ENCODE measurements at places on chromosomes 13 and 19. TPM values are rescaled to one million over a fixed set of nuclear protein-coding genes. Genes with fewer than 3 reads are reported as not detected.

DNA sequence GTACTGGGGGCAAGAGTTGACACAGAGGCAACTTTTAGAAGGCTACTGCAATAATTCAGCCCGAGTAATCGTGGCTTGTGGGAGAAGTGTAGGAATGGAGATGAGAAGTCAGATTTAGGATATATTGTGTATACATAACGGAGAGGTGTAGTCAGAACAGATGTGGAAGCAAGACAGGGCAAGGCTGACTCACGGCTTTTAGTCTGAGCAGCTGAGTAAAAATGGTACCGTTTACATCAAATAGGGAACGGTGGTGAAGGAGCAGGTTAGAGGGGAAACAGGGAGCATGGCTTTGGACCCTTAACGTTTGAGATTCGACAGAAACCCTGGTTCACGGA, 796 bp upstream of the LSM14A start:
- DNase-seq = no peak
- peaks cover 18% of the 10 kb centered on the region for H3K4me1 ChIP-seq
- peaks cover 26% of the 10 kb centered on the region for H3K36me3 ChIP-seq

GRCh38 chr13:54226876-54227275, 1198.3 kb downstream of the OLFM4 start:
- no peaks in the 10 kb centered on the region for H3K36me3 ChIP-seq
- DNase-seq = no peak
- no peaks in the 10 kb centered on the region for H3K27me3 ChIP-seq
- H3K4me1 ChIP-seq = no peaks in the 10 kb centered on the region
- H3K4me3 ChIP-seq = no peak overlapping the region

DNA sequence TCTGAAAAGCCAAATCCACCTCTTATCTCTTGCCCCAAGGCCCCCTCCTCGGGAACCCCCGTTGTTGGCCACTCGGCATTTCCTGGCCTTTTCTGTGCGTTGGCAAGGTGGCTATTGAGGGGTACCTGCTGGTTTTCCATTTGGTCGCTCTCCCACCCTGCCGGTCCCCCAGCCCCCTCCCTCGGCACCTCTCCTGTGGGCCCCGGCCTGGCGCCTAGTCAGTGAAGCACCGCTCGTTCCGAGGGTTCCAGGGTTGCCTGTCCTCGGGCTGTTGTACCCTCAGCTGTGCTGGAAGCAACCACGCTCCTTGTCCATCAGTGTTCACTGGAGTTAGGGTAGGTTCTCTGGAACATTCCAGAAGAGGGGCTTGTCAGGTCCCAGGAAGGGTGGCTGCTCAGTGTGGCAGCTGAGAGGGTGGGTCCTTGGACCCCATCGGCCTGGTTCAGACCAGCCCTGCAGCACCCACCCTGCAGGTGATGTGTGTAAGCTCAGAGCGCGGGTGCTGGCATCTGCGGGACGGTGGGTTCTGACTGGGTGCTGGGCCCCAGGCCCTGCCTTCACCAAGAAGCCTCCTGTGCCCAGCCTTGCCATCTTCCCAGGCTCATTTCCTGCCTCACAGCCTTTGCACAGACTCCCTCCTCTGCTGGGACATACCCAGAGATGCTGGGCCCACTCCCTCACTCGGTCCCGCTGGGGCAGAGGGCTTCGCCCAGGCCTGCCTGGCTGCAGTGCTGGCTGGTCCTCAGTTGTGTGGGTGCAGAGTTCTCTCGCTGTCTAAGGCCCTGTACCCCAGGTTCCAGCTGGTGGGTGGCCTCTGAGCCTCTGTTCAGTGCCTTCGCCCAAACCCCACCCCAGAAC, 21.3 kb downstream of the NKPD1 start:
- H3K27ac ChIP-seq = no peak overlapping the region
- no peaks in the 10 kb centered on the region for H3K4me1 ChIP-seq
- no peaks in the 10 kb centered on the region for H3K36me3 ChIP-seq
- no peak for DNase-seq
- no peaks in the 10 kb centered on the region for H3K27me3 ChIP-seq

DNA sequence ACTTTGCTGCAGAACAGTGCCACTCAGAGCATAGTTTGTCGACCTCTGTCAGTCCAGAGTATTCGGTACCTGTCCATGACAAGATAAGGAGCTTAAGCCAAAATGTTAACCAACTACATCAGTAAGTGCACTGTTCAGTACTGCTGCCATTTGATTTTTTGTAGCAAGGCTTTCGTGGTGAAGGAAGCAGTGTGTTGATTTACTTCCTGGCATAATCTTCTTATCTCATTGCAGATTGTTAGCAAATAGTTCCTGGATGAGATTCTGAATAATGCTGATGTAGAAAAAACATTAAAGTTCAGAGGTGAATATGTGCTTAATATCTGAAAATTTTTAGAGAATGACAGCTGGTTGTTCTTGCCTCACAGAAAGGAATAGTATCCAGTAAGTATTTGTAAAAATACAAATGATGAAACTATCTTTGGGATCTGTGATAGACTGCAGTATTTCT, 85.7 kb downstream of the LRRC63 start:
- H3K4me3 ChIP-seq = no peak overlapping the region
- no peaks in the 10 kb centered on the region for H3K27me3 ChIP-seq
- H3K27ac ChIP-seq = no peak overlapping the region

DNA sequence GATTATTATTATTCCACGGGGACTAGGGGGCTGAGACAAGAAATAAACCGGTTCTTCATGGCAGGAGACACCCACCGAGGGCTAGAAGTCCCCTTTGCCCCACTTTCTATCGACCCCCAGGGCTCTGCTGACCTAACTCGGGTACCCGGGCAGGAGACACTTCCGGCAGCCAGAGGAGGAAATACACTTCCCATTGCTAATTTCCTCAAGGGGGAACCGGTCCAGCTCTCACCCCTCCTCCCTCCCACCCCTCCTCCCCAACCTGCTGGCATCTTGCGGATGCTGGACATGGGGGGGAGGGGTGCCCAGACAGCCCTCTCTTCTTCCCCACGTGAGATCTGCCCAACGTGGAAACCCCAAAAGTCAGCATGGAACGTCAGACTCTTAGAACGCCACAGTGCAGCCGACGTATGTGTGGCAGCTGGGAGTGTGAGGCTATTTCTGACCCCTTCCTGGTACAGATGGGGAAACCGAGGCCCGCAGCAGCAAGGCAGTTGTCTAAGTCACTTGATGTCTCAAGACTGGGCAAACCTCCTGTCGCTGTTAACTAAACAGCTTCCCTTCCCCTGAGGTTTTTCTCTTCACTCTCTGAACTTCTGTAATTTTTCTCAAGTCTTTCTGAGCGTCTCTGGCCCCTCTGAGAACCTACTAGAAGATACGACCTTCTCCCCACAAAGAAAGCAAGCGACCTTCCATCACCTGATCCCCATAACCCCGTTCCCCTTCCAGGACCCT, 3.6 kb downstream of the GPR4 start:
- DNase-seq = no peak
- H3K27ac ChIP-seq = no peak overlapping the region
- peaks cover 66% of the 10 kb centered on the region for H3K27me3 ChIP-seq
- no peaks in the 10 kb centered on the region for H3K36me3 ChIP-seq

DNA sequence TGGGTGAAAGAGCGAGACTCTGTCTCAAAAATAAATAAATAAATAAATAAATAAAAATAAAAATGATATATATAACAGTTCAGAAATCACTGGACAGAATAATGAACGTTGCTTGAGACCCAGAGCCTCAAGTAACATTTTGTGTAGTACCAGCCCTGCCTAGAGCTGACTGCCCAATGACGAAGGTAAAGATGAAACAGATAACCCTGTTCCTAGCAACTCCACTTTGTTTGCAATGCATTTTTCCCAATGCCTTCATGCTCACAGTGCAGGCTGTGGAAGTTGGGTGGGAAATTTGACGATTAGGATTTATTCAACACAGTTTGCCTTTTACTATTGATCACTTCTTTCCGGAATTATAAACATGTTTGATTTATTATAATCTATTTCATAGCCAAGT, 22.2 kb upstream of the FRY start:
- H3K27me3 ChIP-seq = peaks cover 23% of the 10 kb centered on the region
- no peaks in the 10 kb centered on the region for H3K4me1 ChIP-seq
- no peaks in the 10 kb centered on the region for H3K36me3 ChIP-seq
- no peak for DNase-seq
- no peak overlapping the region for H3K27ac ChIP-seq
- H3K4me3 ChIP-seq = no peak overlapping the region

NUMBL gene
- 18.0 TPM for total RNA-seq

GRCh38 chr13:113119166-113119821, 3.3 kb upstream of the F10 start:
- H3K4me3 ChIP-seq = no peak overlapping the region
- H3K36me3 ChIP-seq = no peaks in the 10 kb centered on the region
- H3K4me1 ChIP-seq = no peaks in the 10 kb centered on the region
- H3K27me3 ChIP-seq = no peaks in the 10 kb centered on the region
- DNase-seq = no peak
- H3K27ac ChIP-seq = no peak overlapping the region

DKKL1 gene
- total RNA-seq = not detected

CCDC70 gene
- total RNA-seq = not detected

DNA sequence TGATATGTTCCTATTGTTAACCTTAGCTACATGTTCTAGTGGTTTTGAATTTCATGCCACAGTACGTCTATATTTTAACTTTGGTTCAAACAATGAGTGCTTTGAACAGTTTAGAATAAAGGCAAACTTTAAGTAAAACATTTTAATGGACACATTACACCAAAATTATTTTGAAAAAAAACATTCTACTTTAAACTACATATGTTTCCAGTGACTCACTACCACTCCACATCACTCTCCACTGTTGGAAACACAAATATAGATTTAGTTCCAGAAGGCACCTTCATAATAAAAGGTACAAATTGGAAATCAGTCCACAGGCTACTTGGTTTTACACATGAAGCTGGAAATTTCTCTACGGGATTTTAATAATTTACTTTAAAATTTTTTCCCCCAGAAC, 373.5 kb downstream of the MYO16 start:
- no peak for DNase-seq
- H3K36me3 ChIP-seq = no peaks in the 10 kb centered on the region
- no peaks in the 10 kb centered on the region for H3K27me3 ChIP-seq
- no peak overlapping the region for H3K27ac ChIP-seq

NCAN gene
- 0.23 TPM for total RNA-seq

IGLON5 gene
- 7.0 TPM for total RNA-seq

KCNN1 gene
- total RNA-seq = 0.14 TPM

GRCh38 chr13:99322297-99323103, 15.3 kb upstream of the GPR183 start:
- H3K4me3 ChIP-seq = peak overlapping the region; percentile 31
- peak; percentile 44 for DNase-seq
- H3K27ac ChIP-seq = peak overlapping the region; percentile 96
- no peaks in the 10 kb centered on the region for H3K27me3 ChIP-seq
- peaks cover 60% of the 10 kb centered on the region for H3K4me1 ChIP-seq

GRCh38 chr13:85590231-85590931, 208.8 kb downstream of the SLITRK6 start:
- H3K4me1 ChIP-seq = no peaks in the 10 kb centered on the region
- H3K4me3 ChIP-seq = no peak overlapping the region
- H3K27me3 ChIP-seq = no peaks in the 10 kb centered on the region
- H3K36me3 ChIP-seq = no peaks in the 10 kb centered on the region

GRCh38 chr19:47309608-47310007, at the start of gene C5AR1:
Gene C5AR1 (plus strand): TSS chr19:47309861. CDS start chr19:47309896, 35 bp downstream.
- H3K36me3 ChIP-seq = no peaks in the 10 kb centered on the region
- H3K4me1 ChIP-seq = peaks cover 4% of the 10 kb centered on the region
- H3K4me3 ChIP-seq = no peak within 1 kb of the TSS
- DNase-seq = no peak
- peaks cover 9% of the 10 kb centered on the region for H3K27me3 ChIP-seq

FLT3LG gene
- total RNA-seq = 49.3 TPM

SLC25A30 gene
- 12.2 TPM for total RNA-seq

GRCh38 chr13:75633285-75633684, 2.8 kb upstream of the LMO7 start:
- H3K36me3 ChIP-seq = no peaks in the 10 kb centered on the region
- H3K27me3 ChIP-seq = peaks cover 22% of the 10 kb centered on the region
- H3K4me1 ChIP-seq = peaks cover 11% of the 10 kb centered on the region

ABHD17A gene
- 102 TPM for total RNA-seq

DNA sequence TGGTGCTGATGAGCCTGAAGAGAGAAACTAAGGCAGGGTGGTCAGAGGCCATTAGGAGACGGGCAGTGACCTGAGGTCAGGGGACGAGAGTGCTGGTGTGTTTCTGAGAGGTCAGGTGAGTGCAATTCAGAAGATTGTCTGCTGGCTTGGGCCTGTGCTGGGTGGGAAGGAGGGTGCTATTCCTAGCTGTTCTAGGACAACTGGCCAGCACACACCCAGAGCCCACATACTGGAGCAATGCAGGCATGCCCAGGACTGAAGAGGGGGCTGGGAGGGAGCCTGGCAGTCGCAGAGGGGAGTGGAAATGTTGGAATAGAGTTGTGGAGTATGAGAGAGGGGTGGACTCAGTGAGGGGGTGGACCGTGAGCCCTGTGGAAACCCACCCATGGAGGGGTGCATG, 16.5 kb downstream of the ARHGEF7 start:
- H3K4me1 ChIP-seq = no peaks in the 10 kb centered on the region
- H3K36me3 ChIP-seq = no peaks in the 10 kb centered on the region
- no peak overlapping the region for H3K27ac ChIP-seq
- no peak for DNase-seq

- peaks cover 1% of the 10 kb centered on the region for H3K36me3 ChIP-seq
- H3K4me1 ChIP-seq = peaks cover 11% of the 10 kb centered on the region
- peaks cover 2% of the 10 kb centered on the region for H3K27me3 ChIP-seq
- peak overlapping the region; percentile 58 for H3K4me3 ChIP-seq
These were observed 8.8 kb downstream of the GIPR start for GRCh38 chr19:45676851-45677263.

LILRB4 gene
- 0.46 TPM for total RNA-seq

- H3K4me3 ChIP-seq = no peak overlapping the region
- no peak for DNase-seq
- H3K4me1 ChIP-seq = no peaks in the 10 kb centered on the region
- no peak overlapping the region for H3K27ac ChIP-seq
These were observed 706.5 kb upstream of the MIR17HG start for GRCh38 chr13:90640976-90641375.

DNA sequence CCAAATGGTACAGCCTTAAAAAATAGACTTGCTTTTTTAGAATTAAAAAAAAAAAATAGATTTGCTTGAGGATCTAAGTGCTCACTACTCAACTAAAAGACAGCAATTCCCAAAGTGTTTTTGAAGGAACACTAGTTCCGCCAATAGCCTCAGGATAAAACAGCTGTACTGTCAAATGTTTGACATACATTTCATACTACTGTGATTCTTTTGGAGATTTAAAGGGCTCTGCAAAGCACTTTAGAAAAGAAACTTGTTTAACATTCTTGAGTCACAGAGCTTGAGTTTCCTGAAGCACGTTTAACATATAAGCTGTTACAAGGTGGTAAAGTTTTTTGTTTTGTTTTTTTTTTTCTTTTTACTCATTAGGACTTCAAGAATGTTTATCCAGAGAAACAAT, 23.1 kb upstream of the KLF5 start:
- no peaks in the 10 kb centered on the region for H3K4me1 ChIP-seq
- DNase-seq = no peak
- no peaks in the 10 kb centered on the region for H3K36me3 ChIP-seq
- H3K4me3 ChIP-seq = no peak overlapping the region

AMER2 gene
- not detected for total RNA-seq

GRCh38 chr19:4456476-4456842, 1.1 kb downstream of the UBXN6 start:
- peak overlapping the region; percentile 92 for H3K4me3 ChIP-seq
- no peaks in the 10 kb centered on the region for H3K36me3 ChIP-seq
- peaks cover 12% of the 10 kb centered on the region for H3K4me1 ChIP-seq
- H3K27me3 ChIP-seq = no peaks in the 10 kb centered on the region

Data from activated T-helper 2 cell treated with anti-CD3 and anti-CD28 coated beads, Interferon-gamma antibody, Interleukin-2, Interleukin-4, amounts not matched to agents 10 μg/mL and 5 μg/mL and 100 μg/mL, durations not matched to agents 14 hours and 24 hours and 36 hours (primary cell).